Right ventricle myocardium inferior (tissue), 1 donor: ENCODE measurements at places on chromosomes 12 and 14. TPM values are rescaled to one million over a fixed set of nuclear protein-coding genes. Genes with fewer than 3 reads are reported as not detected.

DNA sequence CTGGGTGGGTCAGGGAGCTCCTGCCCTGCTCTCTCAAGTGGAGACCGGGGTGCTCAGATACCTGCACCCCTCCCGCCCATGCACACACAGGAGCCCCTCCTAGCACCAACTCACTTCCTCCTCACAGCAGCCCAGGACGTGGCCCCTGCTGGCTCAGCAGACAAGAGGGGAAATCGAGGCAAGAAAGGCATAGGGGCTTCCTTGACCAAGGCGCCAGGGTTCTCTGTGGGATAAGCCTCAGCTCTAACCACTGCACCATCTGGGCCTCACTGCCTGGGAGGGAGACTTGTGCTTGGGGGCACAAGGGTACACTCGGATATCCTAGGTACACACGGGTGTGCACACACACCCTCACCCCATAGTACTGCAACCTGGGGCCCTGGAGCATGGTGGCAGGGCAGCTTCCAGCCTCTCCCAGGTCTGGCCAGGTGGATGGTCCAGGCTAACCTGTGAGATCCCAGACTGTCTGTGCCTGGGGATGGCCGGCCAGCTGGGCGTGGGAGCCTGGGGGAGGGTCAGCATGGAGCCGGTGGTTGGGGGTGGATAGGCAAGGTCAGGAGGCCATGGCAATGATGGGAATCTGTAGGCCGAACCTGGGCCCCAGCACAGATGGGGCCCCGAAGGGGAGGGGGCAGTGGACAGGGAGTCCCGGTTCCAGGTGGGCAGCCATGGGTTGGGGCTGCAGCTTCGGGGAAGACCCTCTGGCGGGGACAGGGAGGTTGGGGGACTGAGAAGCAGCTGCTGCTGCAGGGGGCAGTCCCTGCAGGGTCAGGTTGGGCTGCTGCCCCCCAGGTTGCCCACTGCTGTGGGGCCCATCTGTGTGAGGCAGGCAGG is 312.4 kb downstream of the TMEM121 start:
- DNase-seq = no peak

- DNase-seq = no peak
These were observed 16.0 kb downstream of the PROX2 start for GRCh38 chr14:74859757-74860552.

DNA sequence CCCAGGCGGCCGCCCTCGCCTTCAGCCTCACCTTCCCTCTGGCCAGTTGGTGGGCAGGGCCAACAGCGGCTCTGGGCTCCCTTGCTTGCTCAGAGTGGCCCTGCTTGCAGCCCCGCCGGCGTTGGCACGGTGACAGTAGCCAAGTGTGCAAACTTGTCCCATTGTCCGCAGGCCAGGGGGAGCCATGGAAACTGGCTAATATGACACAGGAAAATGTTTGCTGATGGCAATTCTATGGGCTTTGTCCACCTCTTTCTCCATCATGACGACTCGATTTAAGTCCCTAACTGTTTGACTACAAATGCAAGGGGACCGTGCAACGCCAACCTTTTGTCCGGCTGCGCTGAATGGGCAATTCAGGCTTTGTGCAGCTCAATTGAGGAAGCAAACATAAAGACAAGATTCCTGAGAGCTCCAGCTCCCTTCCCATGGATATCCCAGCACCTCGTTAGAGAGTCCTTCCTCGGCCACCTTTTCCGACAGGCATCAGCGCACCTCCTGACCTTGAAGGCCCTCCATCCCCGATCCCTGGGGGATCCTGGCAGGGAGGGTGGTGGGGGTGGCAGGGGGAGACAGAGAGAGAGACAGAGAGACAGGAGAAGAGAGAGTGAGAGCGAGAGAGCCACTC is 785 bp upstream of the FAM181A start:
- DNase-seq = no peak

- no peak for DNase-seq
These were observed 42.0 kb upstream of the BMAL2 start for GRCh38 chr12:27290501-27291168.

DNA sequence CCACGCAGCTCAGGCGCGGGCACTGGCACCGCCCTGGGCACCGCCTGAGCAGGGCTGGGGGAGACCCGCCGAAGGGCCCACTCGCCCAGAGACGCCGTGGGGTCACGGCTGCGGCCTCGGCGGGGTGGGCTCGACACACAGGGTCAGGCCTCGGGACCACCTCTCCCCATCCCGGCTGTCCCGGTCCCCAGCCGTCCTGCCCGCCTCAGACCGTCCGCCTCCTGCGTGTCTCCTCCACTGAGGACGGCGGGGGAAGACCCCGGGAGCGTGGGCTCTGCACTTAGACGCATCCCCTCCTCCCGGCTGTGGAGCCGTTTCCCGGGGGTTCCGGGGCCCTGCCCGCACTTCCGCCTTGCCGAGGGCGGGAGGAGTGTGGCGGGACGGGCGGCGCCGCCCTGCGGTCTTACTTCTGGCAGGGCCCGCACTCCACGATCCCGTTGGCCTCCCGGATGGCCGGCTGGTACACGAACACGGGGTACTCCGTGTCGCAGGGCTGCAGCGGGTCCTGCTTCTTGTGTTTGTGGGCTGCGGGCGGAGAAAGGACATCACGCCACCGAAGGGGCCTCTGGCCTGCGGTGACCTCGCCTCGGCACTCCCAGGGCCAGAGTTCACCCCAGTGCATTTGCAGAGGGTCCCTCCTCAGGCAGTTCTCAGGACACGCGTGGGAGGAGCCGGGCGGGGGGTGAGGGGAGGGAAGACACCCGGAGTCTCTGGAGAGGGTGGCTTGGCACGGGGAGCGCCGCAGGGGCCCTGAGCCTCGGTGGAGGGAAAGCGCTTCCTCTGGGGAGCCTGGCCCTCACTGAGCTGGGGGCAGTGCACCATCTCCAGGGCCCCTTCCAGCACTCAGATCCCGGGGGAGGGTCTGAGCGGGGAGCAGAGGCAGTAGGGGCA is 23.1 kb upstream of the LRTM2 start:
- DNase-seq = peak; percentile 92

DNA sequence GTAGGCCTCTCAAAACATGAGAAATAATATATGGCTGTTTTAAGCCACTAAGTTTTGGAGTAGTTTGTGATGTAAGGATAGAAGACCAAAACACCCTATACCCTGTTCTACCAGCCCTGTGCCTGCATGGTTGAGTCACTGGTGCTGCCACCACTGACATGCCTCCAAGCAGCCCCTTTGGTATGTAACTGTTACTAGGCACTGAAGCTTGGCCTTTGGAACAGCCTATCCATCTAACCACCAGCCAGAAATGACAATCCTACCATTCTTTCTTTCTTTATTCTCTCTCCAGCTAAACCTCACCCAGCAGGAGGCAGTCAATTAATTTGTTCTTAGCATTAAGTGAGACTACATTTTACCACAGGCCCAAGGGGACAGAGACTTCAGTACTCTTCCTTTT is 240.3 kb downstream of the MSRB3 start:
- DNase-seq = no peak

DNA sequence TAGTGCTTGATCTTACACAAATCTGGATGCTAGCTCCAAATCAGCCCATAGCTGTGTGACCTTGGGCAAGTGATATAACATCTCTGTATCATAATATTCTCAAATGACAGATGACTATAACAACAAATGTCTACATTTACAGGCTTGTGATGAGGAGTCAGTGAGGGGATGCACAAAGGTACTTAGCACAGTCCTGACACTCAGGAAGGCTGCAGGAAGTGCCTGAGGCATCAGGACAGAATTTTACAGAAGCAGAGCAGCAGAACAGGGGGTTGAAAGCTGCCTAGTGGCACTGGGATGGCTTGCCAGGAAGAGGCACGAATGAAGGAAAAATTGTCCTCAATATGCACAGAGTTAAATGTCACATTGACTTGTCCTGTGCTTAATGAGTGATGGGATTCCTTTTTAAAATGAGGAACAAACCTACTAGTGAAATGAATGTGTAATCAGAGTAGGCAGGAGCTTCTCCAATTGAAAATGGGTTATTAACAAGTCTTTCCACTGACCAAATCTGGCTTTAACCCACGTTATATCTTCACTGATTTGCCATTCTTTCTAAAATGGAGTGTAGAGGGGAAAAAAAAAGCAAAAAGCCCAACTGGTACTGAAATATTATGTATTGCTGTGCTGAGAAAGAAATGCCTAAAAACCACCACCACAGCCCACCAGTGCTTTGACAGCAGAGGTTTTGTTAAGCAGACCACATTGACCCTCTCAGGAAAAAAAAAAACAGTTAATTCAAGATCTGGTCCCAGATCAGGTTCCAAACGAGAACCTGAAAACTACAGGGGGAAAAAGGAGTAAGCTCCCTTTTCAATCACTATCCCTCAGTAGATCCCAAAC is 11.6 kb downstream of the BTG1 start:
- DNase-seq = no peak

- no peak for DNase-seq
These were observed 115.4 kb upstream of the ETV6 start for GRCh38 chr12:11534064-11534463.

GRCh38 chr12:28050606-28051005 is 78.1 kb upstream of the PTHLH start:
- no peak for DNase-seq

GRCh38 chr12:109512608-109513007 is 35.2 kb downstream of the UBE3B start:
- DNase-seq = no peak

DNA sequence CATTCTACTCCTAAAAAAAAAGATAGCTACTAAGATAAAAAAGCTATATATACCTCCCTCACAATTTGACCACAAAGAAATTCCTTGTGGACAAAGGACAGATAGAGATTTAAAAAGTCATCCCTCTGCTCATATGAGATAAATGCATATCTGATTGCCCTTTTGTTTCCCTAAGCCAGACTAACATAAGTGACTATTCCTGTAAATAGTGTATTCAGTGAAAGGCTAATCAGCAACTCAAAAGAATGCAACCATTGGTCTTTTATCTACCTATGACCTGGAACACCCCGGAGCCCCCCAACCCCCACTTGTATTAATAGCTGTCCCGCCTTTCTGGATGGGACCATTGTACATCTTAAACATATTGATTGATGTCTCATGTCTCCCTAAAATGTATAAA is 6.3 kb upstream of the TMPO start:
- no peak for DNase-seq

DNA sequence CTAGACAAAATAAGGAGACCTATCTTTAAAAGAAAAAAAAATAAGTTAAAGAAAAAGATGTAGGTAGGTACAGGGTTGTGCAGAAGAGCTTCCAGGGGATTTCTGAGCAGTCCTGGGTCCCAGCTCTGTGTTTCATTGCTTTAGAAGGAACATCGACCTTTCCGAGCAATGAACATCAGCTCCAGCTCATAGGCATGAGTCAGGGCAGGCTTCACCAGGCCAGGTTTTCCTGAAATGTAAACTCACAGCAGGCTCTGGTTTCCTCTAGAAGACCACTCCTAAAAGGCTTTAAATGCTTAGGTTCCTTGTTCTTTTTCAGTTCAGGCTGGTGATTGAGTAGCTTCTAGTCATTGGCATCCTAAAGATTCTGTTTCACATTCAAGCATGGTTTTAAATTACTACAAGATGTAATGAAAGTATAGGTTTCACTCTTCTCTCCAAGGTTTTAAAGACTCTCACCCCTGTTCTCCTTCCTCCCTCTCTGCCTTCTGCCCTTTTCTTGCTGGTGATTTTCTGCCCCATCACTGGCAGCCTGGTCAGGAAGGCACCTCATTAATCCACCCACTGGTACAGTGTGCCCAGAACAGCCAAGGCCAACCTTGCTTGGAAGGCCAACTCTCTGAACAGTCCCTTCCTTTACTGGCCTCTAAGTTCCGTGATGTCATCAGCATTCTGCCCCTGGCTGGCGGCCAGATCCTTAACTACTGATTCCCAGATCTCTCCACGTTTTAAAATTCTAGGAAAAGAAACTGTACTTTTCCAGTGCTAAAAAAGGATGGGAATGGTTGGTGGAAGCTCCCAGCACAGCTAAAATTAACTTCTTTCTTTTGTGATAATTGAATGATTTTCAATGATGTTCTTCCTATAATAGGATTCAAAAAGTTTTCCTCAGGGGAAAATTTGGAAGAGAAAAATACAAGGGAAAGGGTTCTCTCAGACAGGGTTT is 109.4 kb upstream of the HIF1A start:
- peak; percentile 79 for DNase-seq

- no peak for DNase-seq
These were observed 157.0 kb downstream of the ASCL1 start for GRCh38 chr12:103114296-103115055.

- no peak for DNase-seq
These were observed 29.1 kb upstream of the SOS2 start for GRCh38 chr14:50260511-50260910.

GRCh38 chr12:102172436-102172835 is 25.2 kb downstream of the PMCH start:
- no peak for DNase-seq

- no peak for DNase-seq
These were observed 89.1 kb downstream of the LRRK2 start for GRCh38 chr12:40313928-40314327.

GRCh38 chr12:27580561-27581330 is 56.7 kb downstream of the PPFIBP1 start:
- no peak for DNase-seq

DNA sequence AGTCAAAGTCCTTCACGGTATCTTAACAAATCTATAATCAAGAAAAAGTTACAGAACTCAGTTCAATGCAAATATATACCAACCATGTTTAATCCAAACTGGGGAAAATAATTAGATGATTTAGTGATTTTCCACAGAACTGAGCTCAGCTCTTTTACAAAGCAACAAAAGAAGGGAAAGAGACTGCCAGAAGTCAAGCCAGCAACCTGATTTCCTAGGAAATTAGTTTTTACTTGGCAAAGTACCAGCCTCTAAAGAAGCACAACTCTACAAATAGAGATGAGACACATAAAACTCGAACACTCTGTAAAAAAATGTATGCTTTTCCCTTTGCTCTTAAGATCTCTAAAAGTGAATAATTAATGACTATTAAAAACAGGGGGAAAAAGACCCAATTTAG is 19.4 kb downstream of the NUMB start:
- no peak for DNase-seq

DNA sequence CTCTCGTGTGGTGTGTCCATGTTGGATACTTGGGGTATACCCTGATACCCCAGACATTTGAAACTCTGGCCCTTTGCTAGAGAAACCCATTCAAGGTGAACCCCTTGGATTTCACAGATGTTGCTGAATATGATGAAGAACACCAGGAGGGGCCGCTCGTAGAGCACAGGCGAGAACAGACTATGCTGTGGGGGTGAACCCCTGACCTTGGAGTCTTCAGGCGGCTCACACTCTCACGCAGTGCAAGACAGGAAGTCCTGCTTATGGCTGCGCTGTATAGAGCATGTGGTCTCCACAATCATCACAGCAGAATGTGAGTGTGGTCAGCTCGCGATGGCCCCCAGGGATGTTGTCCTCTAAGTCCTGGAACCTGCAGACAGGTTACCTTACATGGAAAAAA is 60.4 kb downstream of the SLC15A4 start:
- no peak for DNase-seq

GRCh38 chr14:58978343-58978742 is 210.1 kb upstream of the DAAM1 start:
- DNase-seq = peak; percentile 82

The RERGL gene
- 2.1 TPM for total RNA-seq

The IAPP gene
- not detected for total RNA-seq

The NTS gene
- not detected for total RNA-seq

The CD163 gene
- total RNA-seq = 97.5 TPM

The NUAK1 gene
- total RNA-seq = 42.1 TPM

The ADAMTS20 gene
- total RNA-seq = not detected

The SLC38A4 gene
- 2.8 TPM for total RNA-seq

The CLEC7A gene
- 3.1 TPM for total RNA-seq

The STAT2 gene
- 31.6 TPM for total RNA-seq

The KRT82 gene
- not detected for total RNA-seq

The MGST1 gene
- 60.1 TPM for total RNA-seq
